Uterine smooth muscle cell (primary cell): ENCODE measurements at places on chromosomes 3 and 15. TPM values are rescaled to one million over a fixed set of nuclear protein-coding genes. Genes with fewer than 3 reads are reported as not detected.

CCDC80 gene
- total RNA-seq = 134 and 363 TPM in 2 replicates

FILIP1L gene
- 15.8 and 24.0 TPM in 2 replicates for total RNA-seq

ZNF620 gene
- 0.87 and 1.1 TPM in 2 replicates for total RNA-seq

IL17RB gene
- total RNA-seq = 0.11 and 0.12 TPM in 2 replicates

ALDH1A2 gene
- total RNA-seq = 10.9 and 14.5 TPM in 2 replicates

TRAIP gene
- total RNA-seq = 3.1 and 10.5 TPM in 2 replicates

SEMA5B gene
- total RNA-seq = not detected in 2 replicates

LIPC gene
- 0.11 and 0.37 TPM in 2 replicates for total RNA-seq

PCSK6 gene
- 0.44 and 1.2 TPM in 2 replicates for total RNA-seq

SLTM gene
- total RNA-seq = 80.7 and 99.8 TPM in 2 replicates

C3orf85 gene
- not detected in 2 replicates for total RNA-seq

ARID3B gene
- total RNA-seq = 1.4 and 1.5 TPM in 2 replicates
